BJ (cell line): ENCODE measurements at places on chromosomes 3 and 15. TPM values are rescaled to one million over a fixed set of nuclear protein-coding genes. Genes with fewer than 3 reads are reported as not detected.

GRCh38 chr15:53569751-53570480 lies 189.5 kb downstream of the WDR72 start:
- DNase-seq, result no peak

DNA sequence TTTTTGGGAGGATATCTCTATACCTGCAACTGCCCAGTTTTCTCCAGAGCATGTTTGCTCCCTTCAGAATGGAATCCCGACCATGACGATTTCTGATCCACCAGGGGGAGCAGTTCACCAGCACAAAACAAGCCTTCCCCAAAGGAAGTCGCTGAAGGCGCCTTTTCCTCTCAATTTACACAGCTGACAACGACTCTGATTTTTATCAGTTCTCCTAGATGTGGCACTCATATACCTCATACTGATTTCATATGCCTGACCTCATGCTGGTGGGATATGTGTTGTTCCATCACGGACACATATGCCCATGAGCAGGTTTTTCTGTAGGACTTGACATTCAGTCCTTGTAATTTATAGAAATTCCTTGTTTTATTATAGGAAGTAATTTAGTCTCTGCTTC lies 1028.2 kb downstream of the MCTP2 start:
- no peak for DNase-seq

Gene KLHL40
- polyA plus RNA-seq, result not detected in 2 replicates

DNA sequence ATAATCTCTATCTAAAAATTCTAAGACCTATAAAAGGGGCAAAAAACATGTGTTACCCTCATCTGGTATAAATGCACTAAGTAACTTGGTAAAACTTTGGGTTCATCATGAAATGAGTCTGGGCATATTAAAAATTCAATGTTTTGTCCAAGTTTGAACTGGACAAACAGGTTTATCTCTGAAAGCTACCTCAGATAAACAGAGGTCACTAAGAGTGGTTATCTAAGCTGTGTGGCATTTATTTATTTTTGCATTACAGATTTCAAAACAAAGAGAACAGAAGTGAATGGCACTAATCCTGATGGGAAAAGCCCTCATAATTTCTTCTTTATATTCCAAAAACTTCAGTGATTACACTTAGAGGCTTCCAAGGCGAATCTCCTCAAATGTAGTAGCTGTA lies 235.2 kb downstream of the RORA start:
- DNase-seq, result no peak

- DNase-seq, result no peak
These were observed 72.0 kb upstream of the ADAMTS9 start for GRCh38 chr3:64759811-64760210.

DNA sequence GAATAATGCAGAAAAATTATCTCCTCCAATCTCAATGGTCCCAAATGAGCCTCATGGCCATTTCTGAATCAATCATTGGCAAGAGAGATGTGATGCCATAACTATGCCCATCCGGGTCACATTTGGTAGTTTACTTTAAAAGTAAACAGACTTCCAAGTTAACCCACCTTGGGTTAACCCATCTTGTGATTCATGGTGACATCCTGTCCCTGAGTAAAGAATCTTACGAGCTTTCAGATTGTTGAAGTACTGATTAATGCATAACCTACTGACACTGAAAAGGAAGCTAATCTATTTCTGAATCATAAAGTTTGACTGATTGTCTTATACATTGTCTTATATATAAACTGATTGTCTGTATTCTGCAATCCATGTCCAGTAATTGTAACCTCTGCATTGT lies 467.2 kb upstream of the AGTR1 start:
- DNase-seq, result no peak
